ENCODE measurements at places on chromosomes 2 and 18.

DNA sequence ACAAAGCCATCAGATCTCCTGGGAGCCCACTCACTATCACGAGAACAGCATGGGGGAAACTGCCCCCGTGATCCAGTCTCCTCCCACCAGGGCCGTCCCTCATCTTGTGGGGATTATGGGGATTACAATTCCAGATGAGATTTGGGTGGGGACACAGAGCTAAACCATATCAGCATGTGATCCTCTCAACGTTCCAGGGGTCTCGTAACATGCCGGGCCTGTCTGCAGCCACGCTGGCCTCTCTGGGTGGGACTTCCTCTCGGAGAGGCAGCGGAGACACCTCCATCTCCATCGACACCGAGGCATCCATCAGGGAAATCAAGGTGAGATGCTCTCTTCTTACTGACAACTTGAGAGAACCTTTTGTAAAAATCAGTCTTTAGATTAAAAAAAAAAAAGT is 49.6 kb upstream of the RBM44 start:
- DNase-seq, result no peak

DNA sequence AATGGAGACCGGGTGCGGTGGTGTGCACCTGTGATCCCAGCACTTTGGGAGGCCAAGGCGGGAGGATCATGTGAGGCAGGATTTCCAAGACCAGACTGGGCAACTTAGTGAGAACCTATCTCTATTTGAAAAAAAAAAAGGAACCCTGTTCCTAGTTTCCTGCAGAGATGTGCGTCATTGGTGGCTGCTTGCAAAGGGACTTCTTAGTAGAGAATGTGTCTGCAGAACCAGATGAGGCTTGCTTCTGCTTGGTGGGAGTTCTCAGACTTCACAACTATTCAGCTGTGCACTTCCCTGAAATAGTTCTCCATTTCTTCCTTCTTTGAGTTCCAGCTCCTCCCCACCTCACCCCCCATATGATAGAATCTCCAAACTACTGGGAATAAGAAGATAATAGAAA is 22.3 kb downstream of the ZCCHC2 start:
- DNase-seq, result no peak

- DNase-seq, result peak; percentile 80
Observed at GRCh38 chr2:102020596-102021170, 28.9 kb downstream of the IL1R2 start.

GRCh38 chr2:102317715-102318114 is 6.4 kb downstream of the IL1RL1 start:
- DNase-seq, result no peak

- no peak for DNase-seq
Observed at GRCh38 chr2:45643095-45643494, 8.4 kb upstream of the PRKCE start.

- no peak for DNase-seq
Observed at GRCh38 chr2:10229462-10230099, 73.1 kb upstream of the HPCAL1 start.

- no peak for DNase-seq
Observed at GRCh38 chr18:49094979-49095632, 144.3 kb upstream of the SMAD7 start.

- no peak for DNase-seq
Observed at GRCh38 chr2:45242161-45242741, 233.0 kb upstream of the SIX2 start.
